ENCODE measurements at places on chromosomes 7 and 10.

DNA sequence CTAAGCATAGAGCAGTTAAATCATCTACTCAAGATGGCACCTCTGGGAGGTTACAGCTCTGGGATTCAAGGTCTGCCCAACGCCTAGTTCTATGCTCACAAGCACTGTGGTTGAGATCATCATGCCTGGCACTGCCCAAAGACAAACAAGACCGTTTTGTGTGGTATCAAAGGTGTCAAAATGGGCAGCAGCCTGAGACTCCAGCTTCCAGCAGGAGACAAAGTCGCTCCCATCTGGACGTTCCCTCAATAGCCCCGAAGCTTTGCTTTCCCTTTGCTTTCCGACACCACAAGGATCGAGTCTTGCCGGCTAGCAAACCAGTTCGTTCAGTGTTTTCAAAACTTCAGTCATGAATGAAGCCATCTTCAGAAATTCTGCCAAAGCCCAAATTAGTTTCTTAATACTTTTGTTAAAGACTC, 5.1 kb downstream of the HABP2 start:
- DNase-seq: no peak

GRCh38 chr10:71301371-71301916, 17.6 kb upstream of the SLC29A3 start:
- DNase-seq: no peak

GRCh38 chr10:116487522-116488430, 58.0 kb upstream of the PNLIP start:
- DNase-seq: no peak

DNA sequence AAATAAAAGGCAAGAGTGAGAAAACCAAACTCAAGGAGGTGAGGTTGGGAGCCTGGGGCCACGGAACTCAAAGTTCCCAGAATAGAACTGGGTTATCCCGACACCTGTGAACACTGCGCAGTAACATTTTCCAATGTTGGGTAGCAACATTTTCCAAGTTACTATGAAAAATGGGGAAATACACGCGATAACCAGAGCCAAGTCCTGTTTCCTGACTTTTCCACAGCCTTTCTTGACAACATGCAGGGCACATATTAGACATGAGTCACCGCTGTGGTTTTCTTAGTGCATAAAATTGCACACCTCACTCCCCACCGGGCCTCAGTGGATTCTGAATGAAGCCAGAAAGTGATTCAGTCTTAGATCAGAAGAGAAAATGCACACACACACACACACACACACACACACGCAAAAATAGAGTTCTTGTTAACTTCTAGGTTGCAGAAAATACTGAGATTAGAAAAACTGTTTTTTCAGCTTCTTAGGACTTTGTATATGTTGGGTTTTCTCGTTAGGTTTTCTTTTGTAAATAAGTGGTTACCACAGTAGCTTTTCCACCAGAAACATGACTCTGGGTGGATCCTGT, 70.0 kb downstream of the CAMK1D start:
- DNase-seq: no peak

GRCh38 chr10:79378647-79379511, 31.6 kb downstream of the PPIF start:
- DNase-seq: no peak

DNA sequence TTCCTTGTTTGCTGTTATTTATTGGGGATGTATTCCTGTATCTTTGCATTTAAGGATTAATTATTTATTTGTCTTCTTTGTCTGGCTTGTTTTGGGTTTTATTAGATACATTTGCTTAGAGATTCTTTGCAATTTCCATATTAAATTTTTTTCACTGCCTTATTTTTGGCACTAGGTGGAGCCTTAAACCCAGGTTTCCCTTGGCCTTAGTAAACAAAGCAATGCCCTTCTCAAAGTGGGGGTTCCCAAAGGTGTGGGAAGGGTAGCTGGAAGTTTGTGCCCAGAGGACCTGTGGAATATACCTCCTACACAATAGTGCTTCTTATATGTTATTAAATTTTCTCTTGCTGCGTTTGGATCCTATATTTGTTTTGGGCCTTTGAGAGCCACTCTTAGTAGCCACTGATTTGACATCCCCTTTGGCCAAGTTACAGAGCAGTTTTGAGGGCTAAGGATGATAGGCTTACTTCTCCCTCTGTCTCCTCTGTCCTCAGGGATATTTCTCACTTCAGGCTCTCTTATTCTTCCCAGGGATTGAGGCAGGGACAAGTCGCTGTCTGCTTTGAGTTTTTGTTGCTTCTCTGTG, 162.3 kb downstream of the ITGB1 start:
- no peak for DNase-seq

GRCh38 chr7:81339946-81340345, 421.1 kb upstream of the SEMA3C start:
- no peak for DNase-seq

All from frontal cortex (tissue), 4 donors.